GM12892 (cell line): ENCODE measurements at places on chromosomes 13 and 19.
A peak's percentile ranks its signal among the peaks of the same experiment; 100 is the strongest.

DNA sequence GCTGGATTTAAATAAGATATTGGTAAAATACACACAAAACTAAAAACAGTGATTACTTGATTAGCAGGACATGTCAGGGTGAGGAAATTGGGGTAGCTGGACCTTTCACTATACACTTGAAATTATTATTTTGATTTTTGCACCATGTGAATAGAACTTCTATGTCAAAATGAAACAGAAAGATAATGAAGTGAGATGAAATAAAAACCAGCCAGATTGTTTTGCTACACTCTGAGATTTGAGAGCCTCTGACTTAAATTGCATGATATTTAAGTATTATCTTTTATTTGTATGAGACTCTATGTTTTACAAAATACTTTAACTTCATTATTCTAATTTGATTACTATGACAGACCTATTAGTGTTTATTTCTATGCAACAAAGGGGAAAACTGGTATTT lies 819.6 kb upstream of the ATXN8OS start:
- no peak for DNase-seq

GRCh38 chr13:97371486-97372109 lies 62.4 kb upstream of the RAP2A start:
- DNase-seq, result no peak

- no peak for DNase-seq
Observed at GRCh38 chr13:114111577-114111976, 20.8 kb downstream of the RASA3 start.

GRCh38 chr13:100014621-100015020 lies 33.0 kb downstream of the ZIC2 start:
- no peak for DNase-seq

- DNase-seq, result no peak
Observed at GRCh38 chr19:5590151-5590864, 22.6 kb upstream of the TINCR start.

DNA sequence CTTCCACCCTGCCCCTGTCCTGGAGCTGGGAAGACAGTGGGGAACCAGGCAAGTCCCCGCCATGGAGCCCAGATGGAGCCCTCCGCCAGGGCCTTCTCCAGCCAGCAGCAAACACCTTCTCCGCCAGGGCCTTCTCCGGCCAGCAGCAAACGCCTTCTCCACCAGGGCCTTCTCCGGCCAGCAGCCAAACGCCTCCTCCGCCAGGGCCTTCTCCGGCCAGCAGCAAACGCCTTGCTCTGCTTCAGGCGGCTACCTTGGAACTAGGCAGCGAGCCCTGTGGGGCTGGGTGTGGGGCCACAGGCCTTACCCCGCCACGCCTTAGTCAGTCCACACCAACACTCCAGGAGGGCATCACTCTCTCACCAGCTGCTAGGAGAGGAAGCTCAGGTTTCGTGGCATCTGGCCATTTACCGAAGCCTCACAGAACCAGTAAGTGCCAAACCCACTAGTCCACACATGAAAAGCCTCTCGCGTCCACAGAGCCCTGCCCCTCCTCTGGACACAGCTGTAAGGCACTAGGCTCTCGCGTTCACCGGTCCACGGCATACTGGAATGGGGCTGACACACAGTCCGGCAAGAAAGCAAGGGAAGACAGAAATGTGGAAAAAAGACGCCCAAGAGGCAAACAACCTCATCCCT lies 41.0 kb downstream of the MLLT1 start:
- peak; percentile 8 for DNase-seq

- DNase-seq, result no peak
Observed at GRCh38 chr13:113112893-113113845, 7.6 kb downstream of the F7 start.

- DNase-seq, result no peak
Observed at GRCh38 chr19:13960863-13961784, 8.8 kb downstream of the DCAF15 start.

GRCh38 chr13:102675115-102675514 lies 19.7 kb downstream of the METTL21C start:
- no peak for DNase-seq

- DNase-seq, result peak; percentile 27
Observed at GRCh38 chr13:31930901-31931522, 100.6 kb upstream of the FRY start.
